SK-N-MC (cell line): ENCODE measurements at places on chromosomes 3 and 15.

DNA sequence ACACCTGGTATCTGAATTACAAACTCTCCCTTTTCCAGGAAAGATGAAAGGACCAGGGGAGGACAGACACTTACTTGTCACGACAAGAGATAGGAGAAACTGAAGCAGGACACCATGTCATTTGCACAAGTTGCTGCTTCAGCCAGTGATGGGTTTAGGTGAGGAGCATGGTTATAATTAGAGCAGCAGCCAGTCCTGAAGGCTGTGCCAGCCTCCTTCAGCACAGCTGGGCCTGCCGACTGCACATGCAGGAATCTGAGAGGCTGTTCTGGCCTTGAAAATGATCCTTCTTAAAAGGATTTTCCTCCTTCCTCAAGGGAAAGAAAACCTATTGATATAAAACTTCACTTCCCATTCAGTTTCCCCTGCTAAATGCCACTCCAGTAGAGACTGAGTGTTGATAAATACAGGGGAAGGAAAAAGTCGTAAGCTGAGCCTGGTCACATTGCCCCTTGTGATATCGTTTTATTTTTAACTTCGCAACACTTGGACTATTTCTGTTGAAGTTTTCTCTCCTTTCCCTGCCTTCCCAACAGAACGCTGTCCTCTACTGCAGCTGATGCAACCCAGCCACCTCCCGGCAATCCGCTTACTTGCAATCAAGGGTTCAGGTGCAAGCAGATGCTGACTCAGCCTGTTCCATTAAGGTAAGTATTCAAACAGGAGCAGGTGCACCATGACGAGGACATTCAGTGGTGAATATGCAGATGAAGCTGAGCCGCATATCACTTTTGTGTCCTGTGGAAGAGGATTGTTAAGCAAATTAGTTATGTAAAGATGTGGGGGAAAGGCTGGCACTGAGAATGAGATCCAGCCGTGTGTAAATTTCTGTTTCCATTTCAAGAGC is at the start of gene FBXO40:
Gene FBXO40 (plus strand): TSS at position 524 of the 847 bp plus-strand sequence. CDS start 27,197 bp downstream, outside the sequence.
- no peak for DNase-seq

DNA sequence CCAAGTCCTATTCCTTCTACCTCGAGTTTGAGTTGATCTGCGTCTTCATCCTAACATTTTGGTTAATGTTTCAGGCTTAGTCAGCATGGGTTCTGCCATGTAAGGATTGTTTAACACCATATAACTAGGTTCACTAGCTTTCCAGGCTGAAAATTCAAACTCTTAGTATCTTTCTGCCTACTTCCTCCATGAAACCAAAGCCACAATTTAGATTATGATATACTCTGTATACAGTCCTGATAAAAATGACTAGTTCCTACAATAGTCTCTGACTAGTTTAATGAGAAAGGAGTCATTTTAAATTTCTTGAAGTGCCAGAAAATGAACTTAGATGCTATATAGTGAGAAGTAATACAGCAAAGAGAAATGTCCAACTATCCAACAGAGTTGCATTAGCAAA is 6.6 kb upstream of the BTLA start:
- no peak for DNase-seq

DNA sequence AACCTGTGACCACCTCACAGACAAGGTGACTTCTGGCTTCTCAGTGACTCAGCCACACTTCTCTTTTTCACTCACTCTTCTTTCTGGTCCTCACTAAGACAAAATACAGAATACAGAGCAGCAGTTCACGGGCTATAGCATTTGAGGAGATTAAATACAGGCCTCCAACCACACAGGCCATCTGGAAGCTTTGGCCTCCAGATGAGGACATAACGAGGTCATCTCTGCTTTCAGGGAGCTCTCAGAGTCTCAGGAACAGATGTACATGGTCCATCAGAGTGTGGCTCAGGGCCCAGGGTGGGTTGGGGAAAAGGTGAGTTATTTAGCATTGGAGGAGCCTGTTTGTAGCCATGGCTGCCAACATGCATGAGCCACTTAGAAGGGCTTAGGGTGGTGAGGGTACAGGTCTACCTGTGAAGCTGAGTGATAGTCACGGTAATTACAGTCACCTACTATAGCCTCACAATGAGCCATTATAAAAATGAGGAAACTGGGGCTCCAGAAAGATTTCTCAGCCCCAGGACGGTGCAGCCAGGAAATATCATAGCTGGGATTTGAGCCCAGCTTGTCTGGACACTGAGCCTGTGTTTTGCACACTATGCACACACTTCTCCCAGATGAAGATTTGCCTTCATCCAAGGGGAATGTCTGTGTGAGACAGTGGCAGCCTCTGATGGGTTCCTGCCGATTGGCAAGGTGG is 159.8 kb upstream of the CTDSPL start:
- no peak for DNase-seq

GRCh38 chr15:83323296-83323711 is 38.8 kb upstream of the BNC1 start:
- DNase-seq: no peak

- DNase-seq: no peak
Measured at GRCh38 chr3:160023476-160023875, 34.8 kb downstream of the IL12A start.

DNA sequence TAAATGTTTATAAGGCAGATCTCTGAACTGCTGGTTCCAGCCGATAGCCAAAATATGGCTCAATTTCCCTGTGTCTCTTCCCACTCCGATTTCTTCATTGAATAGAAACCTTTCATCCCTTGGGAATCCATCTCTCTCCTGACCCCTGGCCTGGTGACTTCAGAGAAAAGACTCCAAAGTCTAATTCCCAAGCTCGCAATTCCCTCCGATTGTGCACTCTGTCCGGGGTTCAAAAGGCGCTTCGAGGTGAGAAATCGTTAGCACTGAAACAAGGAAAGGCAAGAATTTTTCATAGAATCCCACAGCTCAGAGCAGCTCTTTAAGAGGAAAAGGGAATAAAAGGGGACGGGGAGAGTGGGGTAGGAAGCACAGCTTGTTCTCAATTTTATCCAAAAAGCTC is 18.4 kb upstream of the RAD18 start:
- DNase-seq: no peak

DNA sequence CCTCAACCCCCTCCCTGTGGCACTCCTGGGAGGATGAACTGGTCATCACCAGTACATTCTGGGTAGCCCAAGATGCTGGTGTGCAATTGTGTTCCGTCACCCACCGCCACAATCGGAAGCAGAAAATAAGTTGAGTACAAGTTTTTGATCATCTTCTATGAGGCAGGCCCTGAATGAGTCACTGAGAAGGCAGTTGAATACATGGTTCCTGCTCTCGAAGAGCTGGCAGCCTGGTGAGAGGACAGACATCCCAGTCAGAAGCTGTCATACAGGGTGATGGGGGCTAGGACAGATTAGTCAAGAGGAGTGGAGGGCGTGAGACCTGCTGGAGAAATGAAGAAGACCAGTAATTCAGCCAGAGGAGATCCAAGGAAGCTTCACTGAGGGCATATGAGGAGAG is 6.2 kb downstream of the CEMIP start:
- DNase-seq: no peak

- DNase-seq: no peak
Measured at GRCh38 chr3:145355206-145355605, 805.8 kb downstream of the PLOD2 start.

- no peak for DNase-seq
Measured at GRCh38 chr3:9881441-9881840, 1.4 kb upstream of the CIDEC start.

DNA sequence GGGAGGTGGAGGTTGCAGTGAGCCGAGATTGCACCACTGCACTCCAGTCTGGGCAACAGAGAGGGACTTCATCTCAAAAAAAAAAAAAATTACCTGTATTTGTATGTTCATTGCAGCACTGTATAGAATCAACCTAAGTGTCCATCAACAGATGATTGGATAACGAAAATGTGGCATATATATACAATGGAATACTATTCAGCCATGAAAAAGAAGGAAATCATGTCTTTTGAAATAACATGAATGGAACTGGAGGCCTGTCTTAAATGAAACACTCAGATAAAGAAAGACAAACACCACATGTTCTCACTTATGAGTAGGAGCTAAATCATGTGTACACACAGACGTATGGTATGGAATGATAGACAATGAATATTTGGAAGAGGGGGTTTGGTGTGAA is 59.4 kb upstream of the MEF2A start:
- DNase-seq: no peak

DNA sequence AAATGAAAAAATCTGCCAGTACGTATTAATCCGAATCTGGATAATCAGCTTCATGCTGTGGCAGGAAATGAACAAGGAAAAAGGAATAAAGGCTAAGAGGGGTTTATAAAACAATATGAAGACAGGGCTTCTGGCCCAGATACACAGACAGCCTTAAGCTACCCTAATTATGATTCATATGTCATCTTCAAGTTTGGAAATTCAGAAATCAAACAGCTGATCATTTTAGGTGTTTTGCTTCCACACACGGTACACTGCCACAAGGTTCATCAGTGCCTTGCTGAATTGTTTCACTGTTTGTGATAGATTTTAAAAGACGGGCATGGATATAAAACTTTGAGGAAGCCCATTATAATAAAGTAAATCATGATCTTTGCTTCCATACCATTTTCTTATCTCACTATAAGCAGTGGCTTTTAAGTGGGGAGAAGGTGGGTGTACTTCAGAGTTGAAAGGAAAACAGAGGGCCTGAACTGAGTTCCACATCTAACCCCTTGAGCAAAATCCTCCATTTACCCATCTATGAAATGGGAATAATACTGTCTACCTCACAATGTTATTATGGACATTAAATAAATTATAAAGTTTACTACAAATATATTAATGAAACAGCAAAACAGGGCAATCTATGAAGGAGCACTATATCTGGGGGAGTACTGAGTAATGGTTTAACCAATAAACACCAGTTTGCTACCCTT is 15.7 kb downstream of the GTPBP8 start:
- DNase-seq: no peak

GRCh38 chr15:66595332-66595731 is 29.5 kb upstream of the LCTL start:
- DNase-seq: no peak

DNA sequence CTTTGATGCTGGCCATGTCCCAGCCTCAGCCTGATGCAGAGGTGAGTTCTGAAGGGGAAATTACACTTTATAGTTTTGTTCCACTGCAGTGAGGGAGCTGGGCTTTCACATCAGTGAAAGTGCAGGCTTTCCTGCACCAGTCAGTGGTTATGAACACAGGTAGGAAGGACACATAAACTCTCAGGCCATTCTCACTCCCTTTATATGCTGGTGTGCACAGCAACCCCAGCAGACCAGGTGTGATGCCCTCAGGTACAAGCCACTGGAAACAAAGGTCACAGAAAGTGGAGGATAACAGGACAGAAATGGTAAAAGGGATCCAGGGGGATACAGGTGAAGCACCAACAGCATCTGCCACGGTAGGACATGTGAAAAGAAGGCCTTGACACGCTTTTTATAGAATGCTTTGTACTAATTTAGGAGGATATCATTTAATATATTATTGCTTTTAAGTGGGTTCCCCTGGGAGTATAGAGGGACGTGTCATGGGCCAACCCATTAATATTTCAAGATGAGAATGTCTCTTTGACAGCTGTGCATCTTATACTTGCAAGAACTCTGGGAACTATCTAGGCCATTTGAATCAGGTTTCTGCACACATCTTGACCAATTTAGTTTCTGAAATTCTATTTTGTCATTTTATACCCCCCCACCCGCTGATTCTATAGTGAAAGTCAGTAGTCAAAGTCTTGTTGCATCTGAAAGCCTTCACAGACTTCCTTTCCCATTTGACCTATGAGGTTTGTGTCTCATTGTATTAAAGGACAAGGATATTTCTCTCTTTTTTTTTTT is 25.0 kb upstream of the BLM start:
- no peak for DNase-seq

DNA sequence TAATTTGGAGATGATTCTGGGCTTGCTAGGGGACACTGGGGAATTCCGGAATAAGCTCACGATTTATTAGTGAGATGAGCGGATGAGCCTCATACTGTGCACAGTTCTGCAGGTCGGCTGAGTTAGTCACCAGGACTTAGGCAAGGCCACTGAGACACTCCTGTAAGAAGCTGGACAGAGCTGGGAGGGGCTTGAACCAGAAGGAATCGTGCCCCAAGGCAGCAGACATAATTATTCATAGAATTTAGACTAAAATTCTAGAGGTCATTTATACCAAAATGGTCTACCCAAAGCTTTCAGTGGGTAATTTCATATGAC is 121.4 kb downstream of the VGLL4 start:
- DNase-seq: no peak

- DNase-seq: no peak
Measured at GRCh38 chr3:80618295-80619256, 850.8 kb upstream of the ROBO1 start.

- no peak for DNase-seq
Measured at GRCh38 chr15:67380921-67381320, 126.3 kb downstream of the IQCH start.

- DNase-seq: peak; percentile 35
Measured at GRCh38 chr3:170469151-170470062, 50.7 kb downstream of the CLDN11 start.

DNA sequence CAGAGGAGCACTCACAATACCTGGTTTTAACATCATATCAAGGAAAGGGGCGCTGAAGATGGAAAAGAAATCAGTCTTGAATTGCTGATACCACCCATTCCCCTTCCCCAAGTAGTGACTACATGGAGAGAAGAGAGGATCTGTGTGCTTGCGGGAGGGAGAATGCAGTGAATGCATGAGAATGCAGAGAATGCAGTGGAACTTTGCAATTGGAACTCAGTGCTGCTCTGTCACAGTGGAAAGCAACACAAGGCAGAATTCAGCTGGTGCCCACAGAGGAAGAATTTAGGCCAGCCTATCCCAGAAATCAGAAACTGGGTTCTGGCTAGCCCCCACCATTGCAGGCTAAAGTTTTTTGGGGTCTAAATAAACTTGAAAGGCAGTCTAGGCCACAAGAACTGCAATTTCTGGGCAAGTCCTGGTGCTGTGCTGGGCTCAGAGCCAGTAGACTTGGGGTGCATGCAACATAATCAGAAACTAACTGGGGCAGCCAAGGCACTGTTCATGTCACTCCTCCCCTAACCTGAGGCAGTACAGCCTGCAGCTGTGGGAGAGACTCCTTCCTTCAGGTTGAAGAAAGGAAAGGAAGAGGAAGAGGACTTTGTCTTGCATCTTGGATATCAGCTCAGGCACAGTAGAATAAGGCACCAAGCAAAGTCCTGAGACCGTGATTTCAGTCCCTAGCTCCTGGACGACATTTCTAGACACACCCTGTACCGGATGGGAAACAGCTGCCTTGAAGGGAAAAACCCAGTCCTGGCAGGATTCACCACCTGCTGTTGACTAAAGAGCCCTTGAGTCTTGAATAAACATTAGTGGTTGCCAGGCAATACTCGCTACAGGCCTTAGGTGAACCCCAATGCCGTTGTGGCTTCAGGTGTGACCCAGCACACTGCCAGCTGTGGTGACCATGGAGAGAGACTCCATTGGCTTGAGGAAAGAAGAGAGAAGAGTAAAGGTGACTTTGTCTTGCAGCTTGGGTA is 329.3 kb downstream of the TBL1XR1 start:
- no peak for DNase-seq

DNA sequence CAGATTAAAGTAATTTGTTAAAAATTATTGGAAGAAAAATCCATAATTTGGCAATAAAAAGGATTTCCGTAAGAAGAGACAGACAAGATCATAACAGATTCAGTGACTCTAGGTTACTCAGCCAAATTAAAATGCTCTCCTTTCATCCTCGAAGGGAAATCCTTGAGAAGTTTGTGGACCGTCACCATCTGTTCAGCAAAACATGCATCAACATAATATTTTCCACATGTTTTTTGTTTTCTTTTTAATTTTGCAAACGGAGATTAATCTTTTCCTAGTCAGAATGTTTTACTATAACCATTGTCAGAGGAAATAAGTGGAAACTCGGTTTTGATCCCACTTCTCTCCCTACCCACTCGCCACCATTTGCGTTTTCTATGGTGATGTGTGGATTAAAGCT is 128.3 kb downstream of the TMCO5A start:
- no peak for DNase-seq

- DNase-seq: no peak
Measured at GRCh38 chr15:45790325-45790943, 155.6 kb downstream of the SQOR start.
